ENCODE measurements at places on chromosomes 4 and X.
A peak's percentile ranks its signal among the peaks of the same experiment; 100 is the strongest.

DNA sequence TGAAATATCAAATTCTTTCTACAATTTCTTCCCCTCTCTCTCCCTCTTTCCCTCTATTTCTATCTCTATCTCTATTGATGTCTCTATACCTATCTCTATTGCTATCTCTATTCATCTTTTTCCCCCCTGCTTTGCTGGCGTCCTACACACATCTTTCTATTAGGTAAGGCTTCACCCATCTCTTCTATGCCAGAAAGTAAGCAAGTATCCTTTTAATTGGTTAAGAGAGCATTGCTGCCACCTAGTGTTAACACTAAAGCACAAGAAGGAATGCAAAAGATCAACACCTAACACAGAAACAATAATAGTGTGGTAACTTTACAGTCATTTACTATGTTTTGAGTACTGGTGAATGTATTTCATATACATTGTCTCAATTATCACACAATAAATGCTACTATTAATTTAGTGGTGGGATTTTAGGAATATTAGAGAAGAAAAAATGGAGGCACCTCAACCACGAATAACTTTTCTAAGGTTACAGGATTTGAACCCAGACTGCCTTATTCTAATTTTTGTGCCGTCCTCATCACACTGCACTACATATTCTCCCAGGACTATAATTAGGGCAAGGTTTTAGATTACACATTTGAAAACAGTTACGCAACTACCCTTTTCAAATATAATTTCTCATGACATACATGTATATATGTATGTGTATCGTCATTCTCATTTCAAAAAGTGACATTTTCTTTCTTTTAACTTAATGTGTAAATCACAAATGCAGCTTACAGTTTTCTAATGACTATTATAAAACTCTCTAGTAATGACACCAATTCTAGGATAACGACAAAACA lies 3.7 kb upstream of the C4orf36 start:
- DNase-seq: no peak

DNA sequence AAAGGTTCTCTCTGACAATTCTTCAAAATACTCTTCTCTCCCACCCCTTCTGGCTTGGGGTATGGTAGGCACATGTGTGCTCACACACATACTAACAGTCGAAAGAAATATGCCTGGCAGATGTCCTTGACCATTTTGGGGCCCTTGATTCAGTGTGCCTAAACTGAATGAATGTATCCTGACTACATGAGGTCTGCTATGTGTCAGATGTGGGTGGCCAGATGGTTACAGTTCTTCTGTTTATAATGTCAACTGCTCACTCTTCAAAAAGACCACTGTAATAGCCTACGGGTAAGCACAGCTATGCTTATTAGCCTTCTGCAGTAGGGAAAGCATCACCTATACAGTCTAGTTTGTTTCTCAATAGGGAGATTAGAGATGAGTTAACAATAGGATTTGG lies 63.7 kb upstream of the VEGFC start:
- no peak for DNase-seq

DNA sequence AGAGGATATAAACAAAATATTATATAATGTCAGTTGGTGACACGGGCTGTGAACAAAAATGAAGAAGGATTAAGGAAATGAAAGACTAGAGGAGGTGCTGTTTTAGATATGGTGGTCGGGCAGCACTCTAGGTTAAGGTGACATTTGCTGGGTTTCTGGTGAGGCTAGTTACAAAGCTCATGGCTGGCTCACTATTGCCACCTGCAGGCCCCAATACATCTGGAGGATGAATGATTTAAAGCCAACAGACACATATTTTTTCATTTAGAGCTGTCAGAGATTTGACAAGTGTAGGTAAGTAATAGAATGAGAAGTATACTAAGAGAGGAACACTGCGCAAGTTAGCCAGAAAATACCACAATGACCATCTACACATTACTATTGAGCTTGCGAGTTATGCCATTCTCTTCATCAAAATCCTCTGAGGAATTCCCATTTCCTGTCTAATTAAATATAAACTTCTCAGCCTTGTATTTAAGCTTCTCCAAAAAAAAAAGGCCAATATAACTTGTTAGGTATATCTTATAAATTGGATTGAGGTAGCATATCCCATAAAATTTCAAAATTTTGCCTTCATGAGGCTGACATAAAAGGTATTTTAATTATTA lies 6.4 kb upstream of the FGG start:
- peak; percentile 28 for DNase-seq

- no peak for DNase-seq
Measured at GRCh38 chrX:39642071-39642470, 455.7 kb downstream of the BCOR start.

DNA sequence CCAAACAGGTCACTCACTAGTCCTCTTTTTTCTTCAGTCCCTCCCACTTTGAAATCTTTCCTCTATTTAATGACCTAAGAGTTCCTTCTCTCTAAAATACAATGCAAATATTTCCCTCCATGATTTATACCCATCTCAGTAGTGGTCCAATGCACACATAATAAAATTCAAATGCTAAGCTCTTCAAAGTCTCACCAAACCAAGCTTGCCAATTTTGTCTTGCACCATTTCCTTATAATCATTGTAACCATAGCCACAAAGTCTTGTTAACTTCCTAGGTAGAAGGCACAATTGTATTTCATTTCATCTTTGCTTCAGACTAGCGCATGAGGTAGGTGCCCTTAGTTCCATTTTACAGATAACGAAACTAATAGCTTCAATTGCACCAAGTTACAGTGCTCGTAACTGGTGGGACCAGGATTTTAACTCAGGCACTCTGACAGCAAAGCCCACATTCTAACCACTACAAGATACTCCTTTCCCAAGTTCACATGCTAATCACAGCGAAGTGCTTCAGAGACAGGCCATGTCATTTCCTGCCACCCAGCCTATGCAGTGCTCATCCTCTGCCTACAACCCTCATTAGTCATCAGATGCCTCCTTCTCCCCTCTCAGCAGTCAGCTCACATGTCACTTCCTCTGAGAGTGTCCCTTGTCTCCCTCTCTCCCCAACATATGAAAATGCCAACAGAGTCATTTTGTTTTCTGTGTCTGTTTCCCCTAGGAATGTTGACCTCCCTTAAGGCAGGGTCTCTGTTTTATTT lies 66.9 kb upstream of the PPARGC1A start:
- DNase-seq: no peak

- DNase-seq: no peak
Measured at GRCh38 chr4:75235359-75235951, 278.7 kb downstream of the RCHY1 start.

DNA sequence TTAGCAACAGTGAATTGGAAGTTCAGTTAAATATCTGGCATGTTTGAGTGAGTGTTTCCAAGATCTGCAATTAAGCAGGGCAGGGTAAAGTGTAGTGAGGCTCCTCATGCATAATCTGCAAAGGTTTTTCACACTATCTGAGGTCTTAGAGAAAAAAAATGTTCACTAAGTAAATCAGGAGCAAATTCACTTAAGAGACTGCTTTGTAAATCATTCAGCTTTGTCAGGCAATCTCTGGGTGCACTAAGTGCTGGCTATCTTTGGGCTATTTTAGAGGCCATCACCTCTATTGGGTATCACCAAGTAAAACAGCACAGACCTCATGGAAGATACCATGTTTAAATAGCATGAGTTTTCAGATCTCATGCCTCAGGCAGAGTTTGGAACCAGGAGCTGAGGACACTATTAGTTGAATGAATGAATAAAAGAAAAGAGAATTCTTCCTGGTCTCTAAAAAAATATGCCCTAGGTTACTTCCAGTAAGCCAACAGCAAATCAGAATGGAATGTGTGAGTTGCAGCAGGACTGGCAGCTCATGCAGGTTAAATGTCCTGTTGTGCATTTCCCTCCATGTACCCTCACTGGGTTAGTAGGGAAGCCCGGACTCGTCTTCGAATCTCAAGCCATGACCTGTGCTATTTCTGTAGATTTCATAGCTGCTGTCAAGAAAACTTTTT lies 195.3 kb downstream of the KCNIP4 start:
- DNase-seq: no peak

- no peak for DNase-seq
Measured at GRCh38 chr4:150816491-150816890, 198.6 kb downstream of the LRBA start.

DNA sequence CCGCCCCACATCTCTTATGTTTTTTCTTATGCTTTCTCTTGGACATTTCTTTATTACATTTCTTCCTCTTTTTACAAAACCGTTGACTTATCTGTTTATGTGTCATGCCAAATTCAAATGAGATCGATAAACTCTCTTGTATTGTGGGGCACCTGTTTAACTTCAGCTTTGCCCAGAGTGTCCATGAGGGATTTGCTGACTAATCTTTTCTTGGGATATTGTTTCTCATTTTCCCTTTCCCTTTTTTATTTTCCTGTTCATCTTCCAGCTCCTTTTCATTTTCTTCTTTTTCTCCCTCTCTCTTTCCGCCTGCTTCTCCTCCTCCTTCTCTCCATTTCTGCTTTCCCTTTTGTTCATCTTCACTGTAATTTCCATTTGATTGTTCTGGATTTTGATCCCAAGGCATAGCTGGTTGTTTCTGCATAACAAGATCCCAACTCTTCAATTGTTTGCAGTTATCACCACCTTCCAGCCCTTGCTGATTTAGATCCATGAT lies 10.7 kb downstream of the TIMM8A start:
- DNase-seq: no peak

- no peak for DNase-seq
Measured at GRCh38 chr4:121062521-121062920, 9.8 kb downstream of the NDNF start.

DNA sequence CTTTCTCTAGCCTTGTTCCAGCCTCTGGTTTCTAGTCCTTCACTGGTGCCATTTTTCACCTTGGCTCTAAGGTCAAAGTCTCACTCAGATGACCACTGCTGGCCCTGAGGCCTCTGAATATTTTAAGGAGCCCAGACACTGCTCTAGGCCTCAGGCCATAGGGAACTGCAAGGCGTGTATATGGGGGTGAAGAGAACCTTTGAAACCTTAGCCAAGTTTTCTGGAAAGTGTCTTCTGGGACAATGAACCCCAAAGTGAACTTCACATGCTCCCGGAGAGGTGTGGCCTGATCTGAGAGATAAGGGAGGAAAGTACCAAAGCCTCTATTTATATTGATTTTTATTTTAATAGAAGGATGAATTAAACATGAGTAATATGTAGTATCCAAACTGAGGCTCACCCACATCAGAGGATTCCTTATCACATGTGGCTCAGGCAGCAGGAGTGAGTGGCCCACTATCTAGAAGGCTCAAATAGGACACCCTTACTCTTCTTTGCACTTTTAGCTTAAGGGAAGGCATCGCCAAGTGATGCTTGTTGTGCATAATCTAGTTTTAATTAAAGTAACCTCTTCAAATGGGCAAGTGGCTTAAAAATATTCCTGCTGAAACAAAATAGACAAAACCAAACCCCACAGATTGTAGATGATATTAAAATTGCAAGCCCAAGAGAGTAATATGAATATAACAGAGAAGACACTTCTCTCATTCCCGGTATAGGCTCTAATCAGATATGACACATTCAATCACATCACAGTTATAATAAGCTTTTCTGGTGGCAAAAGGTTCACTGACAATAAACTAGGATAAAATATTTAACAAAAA lies 18.3 kb downstream of the GRPR start:
- DNase-seq: no peak

Measured in omental fat pad (tissue), 4 donors.